ENCODE measurements at places on chromosomes 3 and 15.
A peak's percentile ranks its signal among the peaks of the same experiment; 100 is the strongest.

- H3K27me3 ChIP-seq, result no peaks in the 10 kb centered on the region
- no peaks in the 10 kb centered on the region for H3K36me3 ChIP-seq
- H3K4me3 ChIP-seq, result no peak overlapping the region
- peaks cover 11% of the 10 kb centered on the region for H3K4me1 ChIP-seq
Observed at GRCh38 chr3:24240306-24240705, 254.3 kb downstream of the THRB start.

DNA sequence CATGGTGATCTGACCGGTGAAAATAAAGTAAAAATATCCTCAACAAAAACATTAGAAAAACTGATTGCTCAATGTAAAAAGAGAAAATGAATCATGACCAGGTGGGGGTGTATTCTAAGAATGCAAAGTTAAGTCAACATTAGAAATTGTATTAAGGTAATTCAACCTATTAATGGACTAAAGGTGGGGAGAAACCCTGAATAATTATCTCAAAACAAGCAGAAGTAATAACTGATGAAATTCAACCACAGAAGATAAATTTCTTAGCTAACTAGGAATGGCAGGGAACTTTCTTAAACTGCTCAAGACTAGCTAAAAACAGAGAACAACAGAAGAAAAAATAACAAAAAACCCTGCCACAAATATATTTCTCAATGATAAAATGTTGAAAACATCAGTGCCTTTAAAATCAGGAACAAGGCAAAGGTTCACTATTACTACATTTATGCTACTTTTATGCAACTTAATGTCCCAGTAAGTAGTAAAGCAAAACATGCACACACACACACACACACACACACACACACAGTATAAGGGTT is 204.4 kb upstream of the THBS1 start:
- H3K27me3 ChIP-seq, result no peaks in the 10 kb centered on the region
- DNase-seq, result no peak
- H3K27ac ChIP-seq, result no peak overlapping the region
- H3K36me3 ChIP-seq, result no peaks in the 10 kb centered on the region
- no peak overlapping the region for H3K4me3 ChIP-seq
- H3K4me1 ChIP-seq, result no peaks in the 10 kb centered on the region

GRCh38 chr3:93969443-93969842 is 4.3 kb downstream of the PROS1 start:
- no peak overlapping the region for H3K27ac ChIP-seq
- no peak overlapping the region for H3K4me3 ChIP-seq
- H3K36me3 ChIP-seq, result no peaks in the 10 kb centered on the region
- H3K27me3 ChIP-seq, result no peaks in the 10 kb centered on the region

GRCh38 chr3:18086078-18086477 is 339.1 kb downstream of the SATB1 start:
- no peak overlapping the region for H3K27ac ChIP-seq
- H3K27me3 ChIP-seq, result no peaks in the 10 kb centered on the region
- no peak overlapping the region for H3K4me3 ChIP-seq
- no peak for DNase-seq
- H3K4me1 ChIP-seq, result no peaks in the 10 kb centered on the region

GRCh38 chr3:120614765-120615164 is 18.6 kb downstream of the NDUFB4 start:
- no peaks in the 10 kb centered on the region for H3K27me3 ChIP-seq
- H3K4me3 ChIP-seq, result no peak overlapping the region
- no peak for DNase-seq
- no peaks in the 10 kb centered on the region for H3K36me3 ChIP-seq

DNA sequence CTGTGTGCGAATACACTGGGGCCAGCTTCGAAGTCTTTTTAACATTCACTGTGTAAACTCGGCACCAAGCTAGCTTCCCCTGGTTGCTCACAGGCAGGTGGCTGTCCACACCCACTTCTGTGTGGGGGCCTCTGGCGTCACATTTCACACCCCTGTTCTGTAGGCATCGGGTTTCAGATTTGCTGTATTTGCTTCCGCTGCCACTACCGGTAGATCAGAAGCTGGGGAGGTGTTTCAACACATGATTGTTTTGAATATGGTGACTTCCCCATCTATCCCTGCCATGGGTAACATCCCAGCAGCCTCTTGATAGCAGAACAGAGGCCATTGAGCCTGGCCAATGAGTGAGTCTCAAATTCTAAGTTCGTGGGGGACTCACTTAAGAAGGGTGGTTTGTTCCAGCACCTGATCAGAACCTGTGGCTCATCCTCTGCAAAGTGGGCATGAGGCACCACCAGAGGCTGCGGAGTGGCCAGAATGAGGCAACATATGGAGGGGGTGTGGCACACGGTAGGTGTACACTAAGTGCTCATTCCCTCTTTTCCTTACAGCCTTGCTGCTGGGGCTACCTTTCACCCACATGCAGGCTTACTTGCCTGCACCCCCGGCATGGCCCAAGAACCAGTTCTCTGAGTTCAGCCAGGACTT is 61.5 kb downstream of the IQSEC1 start:
- H3K36me3 ChIP-seq, result peaks cover 17% of the 10 kb centered on the region
- DNase-seq, result no peak
- H3K4me1 ChIP-seq, result peaks cover 37% of the 10 kb centered on the region
- peaks cover 40% of the 10 kb centered on the region for H3K27me3 ChIP-seq

DNA sequence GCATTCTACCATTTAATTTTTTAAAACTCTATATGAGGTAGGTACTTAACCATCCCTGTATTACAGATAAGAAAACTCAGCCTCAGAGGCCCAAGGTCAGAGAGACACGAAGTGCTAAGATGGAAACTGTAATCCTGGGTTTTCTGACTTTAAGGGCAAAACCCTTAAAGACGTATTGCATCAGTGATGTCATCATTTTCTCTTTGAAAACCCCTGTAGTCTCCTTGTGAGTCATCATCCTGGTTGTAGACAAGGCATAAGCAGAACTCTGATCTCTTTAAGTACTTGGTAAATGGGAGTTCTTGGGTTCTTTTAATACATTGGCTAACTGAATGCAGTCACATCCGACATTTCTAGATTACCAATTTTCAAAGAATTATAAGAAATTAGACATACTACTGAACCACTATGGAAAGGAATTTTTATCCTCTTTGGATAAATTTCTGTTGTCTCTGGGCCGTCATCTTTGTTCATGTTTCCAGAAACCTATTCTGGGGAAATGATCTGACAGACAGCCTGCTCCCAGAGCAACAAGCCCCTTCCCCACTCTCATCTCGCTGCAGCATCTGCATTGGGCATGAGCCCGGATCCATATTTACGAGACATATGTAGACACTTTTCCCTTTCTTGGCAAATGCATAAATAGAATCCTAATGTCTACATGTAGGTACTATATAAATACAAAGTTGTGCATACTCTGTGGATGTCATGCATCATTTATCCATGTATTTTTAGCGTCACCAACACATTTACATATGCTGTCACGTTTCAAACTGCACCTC is 48.7 kb upstream of the MDFIC2 start:
- no peaks in the 10 kb centered on the region for H3K36me3 ChIP-seq
- no peak overlapping the region for H3K4me3 ChIP-seq
- H3K27me3 ChIP-seq, result no peaks in the 10 kb centered on the region
- H3K27ac ChIP-seq, result no peak overlapping the region

DNA sequence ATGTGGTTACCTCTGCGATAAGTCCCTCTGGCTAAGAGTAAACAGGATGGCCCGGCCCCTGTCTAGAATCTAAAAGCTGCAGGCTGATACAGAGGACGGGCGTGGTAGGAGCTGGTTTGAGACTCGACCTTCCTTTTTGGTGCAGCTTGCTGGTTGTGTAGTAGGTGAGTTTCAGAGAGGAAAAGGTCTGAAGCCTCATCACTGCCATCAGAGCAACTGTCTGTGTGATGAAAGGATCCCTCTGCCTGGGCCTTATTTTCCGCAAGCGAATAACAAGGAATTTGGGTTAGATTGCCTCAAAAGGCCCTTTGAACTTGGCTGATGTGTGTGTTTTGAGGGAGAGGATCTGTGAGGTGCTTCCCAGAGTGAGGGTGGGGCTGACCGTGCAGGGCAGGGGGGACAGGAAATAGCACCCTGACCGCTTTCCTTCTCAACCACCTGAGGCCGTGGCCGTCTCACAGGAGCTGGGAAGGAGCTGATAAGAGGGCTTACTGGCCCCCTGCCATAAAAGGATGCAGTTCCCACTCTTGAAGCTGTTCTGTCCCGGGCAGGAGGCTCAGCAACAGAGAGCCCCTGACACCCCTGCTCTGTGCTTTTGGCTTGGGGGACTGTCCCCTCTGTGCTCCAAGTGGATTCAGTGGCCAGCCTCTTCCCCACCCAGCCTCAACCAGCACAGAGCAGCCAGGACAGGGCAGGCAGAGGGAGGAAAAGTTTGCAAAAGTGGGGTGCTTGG is 45.6 kb upstream of the TFRC start:
- no peaks in the 10 kb centered on the region for H3K36me3 ChIP-seq
- H3K27ac ChIP-seq, result no peak overlapping the region
- peaks cover 2% of the 10 kb centered on the region for H3K4me1 ChIP-seq

- no peak overlapping the region for H3K4me3 ChIP-seq
- peak overlapping the region; percentile 62 for H3K27ac ChIP-seq
- DNase-seq, result peak; percentile 89
- peaks cover 5% of the 10 kb centered on the region for H3K4me1 ChIP-seq
- no peaks in the 10 kb centered on the region for H3K36me3 ChIP-seq
Observed at GRCh38 chr15:75532413-75533250, 46.5 kb downstream of the PTPN9 start.

GRCh38 chr15:25937796-25938195 is 74.7 kb upstream of the ATP10A start:
- H3K36me3 ChIP-seq, result no peaks in the 10 kb centered on the region
- H3K4me3 ChIP-seq, result no peak overlapping the region
- H3K27me3 ChIP-seq, result peaks cover 3% of the 10 kb centered on the region

DNA sequence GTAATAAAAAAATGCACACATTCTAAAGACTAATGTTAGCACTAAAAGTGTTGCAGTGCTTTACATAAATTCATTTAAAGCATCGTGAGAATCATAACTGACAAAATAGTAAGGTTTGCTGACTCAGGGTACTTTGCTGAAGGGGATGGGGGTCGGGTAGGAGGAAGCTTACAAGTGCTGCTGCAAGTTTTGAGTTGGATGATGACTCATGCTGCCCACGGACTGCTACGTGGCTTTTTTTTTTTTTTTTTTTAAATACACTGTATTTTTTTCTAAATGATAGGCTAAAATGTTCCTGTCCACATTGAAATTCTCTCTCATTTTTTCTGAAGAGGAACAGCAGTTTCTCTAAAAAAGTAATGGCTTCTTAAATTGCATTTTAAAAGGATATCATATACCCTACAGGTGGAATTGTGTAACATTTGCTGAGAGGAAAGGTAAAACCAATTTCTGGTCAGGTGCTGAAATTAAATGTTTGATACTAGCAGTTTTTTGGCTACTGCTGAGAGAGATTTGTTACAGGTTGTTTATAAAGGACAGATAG is 2.2 kb downstream of the MAPK6 start:
- H3K27me3 ChIP-seq, result no peaks in the 10 kb centered on the region
- no peak overlapping the region for H3K27ac ChIP-seq
- H3K4me3 ChIP-seq, result no peak overlapping the region
- peaks cover 13% of the 10 kb centered on the region for H3K4me1 ChIP-seq
- peak; percentile 95 for DNase-seq

DNA sequence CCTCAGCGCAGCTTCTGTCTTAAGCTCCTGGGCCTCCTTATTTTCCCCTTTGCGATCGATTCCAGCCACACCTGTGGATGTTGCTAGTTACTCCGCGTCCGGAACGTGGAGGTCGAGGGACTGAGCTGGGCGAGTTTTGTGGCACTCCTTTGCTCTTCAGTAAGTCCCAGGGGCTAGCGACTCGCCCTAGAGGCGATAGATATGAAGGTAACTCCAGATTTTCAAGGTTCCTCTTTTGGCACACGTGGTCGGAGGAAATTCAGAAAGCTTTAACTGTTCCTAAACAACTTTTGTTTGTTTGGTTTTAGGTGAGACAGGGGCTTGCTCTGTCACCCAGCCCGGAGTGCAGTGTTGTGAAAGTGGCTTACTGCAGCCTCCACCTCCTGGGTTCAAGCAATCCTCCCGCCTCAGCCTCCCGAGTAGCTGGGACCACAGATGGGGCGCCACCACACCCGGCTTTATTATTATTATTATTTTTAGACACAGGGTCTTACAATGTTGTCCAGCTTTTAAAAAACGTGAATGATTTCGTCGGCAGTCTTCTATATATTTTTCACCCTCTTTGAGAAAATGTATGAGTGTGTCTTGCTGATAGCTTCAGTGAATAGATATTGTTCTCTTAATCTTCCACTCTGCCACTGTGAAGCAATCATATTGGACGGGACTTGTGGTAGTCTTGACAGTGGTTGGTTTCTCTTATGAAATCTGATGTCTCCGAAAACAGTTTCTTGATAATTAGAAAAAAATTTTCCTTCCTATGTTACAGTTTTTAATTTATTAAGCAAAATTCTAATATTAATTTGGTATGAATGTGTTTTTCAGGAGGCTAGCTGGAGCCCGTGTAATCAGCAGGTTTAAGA is 785 bp downstream of the MFSD1 start:
- peak overlapping the region; percentile 5 for H3K27ac ChIP-seq
- DNase-seq, result peak; percentile 57

DNA sequence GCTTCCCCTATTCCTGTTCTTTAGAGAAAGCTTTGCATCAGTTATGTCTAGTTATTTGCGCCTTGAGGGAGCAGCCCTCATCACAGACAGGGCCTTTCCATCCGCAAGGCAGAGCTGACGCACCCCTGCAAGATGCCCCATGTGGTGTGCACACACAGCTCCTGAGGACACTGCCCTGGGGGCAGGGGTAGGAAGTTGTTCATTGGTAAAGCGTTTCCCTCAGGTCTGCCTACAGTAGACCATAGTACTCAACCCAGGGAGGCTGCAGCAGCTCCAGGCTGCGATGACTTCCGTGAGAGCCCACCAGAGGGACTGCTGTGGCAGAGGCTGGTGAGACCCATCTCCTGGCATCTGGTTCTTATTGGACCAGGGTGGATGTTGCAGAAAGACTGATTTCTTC is 55.1 kb upstream of the PLXNA1 start:
- H3K4me3 ChIP-seq, result no peak overlapping the region
- no peaks in the 10 kb centered on the region for H3K27me3 ChIP-seq
- peak; percentile 26 for DNase-seq
- H3K4me1 ChIP-seq, result peaks cover 37% of the 10 kb centered on the region
- no peak overlapping the region for H3K27ac ChIP-seq

DNA sequence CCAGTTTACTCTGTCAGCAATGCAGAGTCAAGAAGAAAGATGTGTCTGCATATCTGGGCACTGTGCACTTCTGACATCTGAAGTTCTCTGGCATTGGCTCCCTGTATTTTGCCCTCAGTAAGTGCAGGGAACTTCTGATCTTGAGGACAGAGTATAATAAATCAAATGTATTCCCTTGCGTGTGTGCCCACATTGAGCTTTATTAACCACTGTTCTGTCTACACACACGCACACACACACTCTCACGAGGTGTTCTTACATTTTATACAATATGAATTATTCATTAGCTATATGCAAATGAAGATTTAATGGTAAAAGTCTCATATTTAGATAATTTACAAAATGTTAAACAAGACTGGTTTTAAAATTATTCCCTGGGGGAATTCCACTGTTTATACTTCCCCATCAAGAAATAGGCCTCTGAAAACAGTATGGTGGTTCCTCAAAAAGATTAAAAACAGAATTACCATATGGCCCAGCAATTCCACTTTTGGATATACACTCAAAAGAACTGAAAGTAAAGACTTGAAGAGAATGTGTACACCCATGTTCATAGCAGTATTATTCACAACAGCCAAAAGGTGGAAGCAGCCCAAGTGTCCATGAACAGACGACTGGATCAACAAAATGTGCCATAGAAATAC is 24.6 kb upstream of the ANPEP start:
- H3K4me1 ChIP-seq, result peaks cover 12% of the 10 kb centered on the region
- peaks cover 17% of the 10 kb centered on the region for H3K36me3 ChIP-seq
- no peak for DNase-seq
- H3K27ac ChIP-seq, result no peak overlapping the region
- no peak overlapping the region for H3K4me3 ChIP-seq
- H3K27me3 ChIP-seq, result no peaks in the 10 kb centered on the region

GRCh38 chr3:122913539-122914100 is 113.9 kb downstream of the SEMA5B start:
- no peaks in the 10 kb centered on the region for H3K36me3 ChIP-seq
- DNase-seq, result no peak
- H3K27ac ChIP-seq, result no peak overlapping the region
- peaks cover 63% of the 10 kb centered on the region for H3K27me3 ChIP-seq

Measured in mesenchymal stem cell (in vitro differentiated cells and primary cell).